ENCODE measurements at places on chromosomes 11 and 22.

DNA sequence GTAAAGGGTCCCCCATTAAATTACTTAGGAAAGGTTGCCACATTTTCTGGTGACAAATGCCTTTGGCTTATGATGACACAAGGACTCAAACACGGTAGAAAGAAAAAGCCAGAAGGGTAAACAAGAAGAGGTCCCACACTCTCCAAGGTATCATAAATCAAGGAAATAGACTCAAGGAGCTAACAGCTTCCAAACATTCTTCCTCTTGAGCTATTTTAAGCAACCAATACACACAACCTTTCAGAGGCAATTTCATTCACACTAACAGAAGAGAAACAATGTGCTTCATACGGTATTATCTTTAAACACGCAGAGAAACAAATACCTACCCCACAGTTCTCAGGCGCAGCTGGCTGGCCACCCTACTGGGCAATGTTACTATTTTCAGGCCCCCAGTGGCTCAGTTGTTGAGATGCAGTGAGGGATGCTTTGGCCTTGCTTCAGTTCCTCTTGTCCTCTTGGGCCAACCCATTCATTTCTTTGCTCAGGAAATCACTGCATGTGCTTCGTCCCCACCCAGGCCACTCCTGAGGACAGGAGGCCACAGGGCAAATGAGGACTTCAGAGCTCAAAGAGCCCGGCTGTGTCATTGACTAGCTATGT is 15.8 kb downstream of the ABTB2 start:
- DNase-seq = peak; percentile 32

- DNase-seq = no peak
Measured at GRCh38 chr11:73072935-73073481, 69.1 kb downstream of the FCHSD2 start.

GRCh38 chr11:34630544-34630943 is 9.7 kb downstream of the EHF start:
- no peak for DNase-seq

- DNase-seq = no peak
Measured at GRCh38 chr11:96073536-96073935, 149.6 kb upstream of the MTMR2 start.

DNA sequence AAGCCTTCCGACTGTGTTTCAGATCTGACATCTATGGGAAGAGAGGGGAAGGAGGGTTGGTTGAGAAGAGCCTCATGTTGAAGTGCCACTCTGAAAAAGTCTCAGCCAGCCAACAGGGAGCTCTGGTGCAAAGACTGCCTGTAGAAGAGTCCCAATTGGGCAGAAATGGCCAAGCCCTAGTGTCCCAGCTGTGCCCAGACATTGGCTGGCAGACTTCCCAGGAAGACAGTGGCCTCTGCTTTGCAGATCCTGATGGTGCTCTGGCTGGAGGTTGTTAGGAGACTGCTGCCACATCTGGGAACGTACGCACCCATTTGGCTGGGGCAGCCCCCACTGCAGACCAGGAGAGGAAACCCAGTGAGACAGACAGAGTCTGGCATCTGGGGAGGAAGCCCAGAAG is 3.2 kb upstream of the PLA2G3 start:
- no peak for DNase-seq

DNA sequence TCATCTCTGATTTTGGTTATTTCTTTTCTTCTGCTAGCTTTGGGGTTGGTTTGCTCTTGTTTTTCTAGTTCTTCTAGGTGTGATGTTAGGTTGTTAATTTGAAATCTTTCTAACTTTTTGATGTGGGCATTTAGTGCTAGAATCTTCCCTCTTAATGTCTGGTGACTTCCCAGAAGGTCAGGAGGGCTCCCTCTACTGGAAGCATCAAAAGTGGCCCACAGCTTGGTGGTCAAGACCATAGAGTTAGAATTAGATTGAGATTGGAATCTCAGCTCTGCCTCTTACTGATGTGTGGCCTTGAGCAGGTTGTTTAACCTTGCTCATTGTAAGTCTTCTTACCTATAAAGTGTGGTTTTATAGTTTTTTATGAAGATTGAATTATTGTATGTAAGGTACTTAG is 99.3 kb downstream of the FDX1 start:
- DNase-seq = no peak

DNA sequence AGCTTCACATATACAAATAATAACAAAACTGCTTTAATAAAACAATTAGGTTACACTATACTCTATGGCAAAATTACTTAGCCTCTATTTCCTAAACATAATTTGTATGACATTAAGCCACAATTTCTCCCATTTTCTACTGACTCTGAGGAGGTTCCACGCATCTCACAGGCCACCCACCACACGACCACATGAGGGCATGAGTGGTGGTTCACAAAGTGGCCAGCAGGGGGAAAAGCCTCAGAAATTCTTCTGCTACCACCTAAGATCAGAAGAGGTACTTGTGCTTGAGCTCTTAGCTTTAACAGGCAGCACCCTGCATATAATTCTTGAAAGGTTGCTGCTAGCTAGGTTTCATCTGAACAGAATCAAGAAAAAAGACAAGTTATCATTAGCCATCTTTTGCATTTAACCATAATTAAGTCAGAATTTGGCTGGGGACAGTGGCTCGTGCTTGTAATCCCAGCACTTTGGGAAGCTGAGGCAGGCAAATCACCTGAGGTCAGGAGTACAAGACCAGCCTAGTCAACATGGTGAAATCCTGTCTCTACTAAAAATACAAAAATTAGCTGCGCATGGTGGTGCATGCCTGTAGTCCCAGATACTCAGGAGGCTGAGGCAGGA is 7.7 kb downstream of the LPXN start:
- no peak for DNase-seq

GRCh38 chr11:36360318-36360717 is 64.2 kb downstream of the PRR5L start:
- no peak for DNase-seq

DNA sequence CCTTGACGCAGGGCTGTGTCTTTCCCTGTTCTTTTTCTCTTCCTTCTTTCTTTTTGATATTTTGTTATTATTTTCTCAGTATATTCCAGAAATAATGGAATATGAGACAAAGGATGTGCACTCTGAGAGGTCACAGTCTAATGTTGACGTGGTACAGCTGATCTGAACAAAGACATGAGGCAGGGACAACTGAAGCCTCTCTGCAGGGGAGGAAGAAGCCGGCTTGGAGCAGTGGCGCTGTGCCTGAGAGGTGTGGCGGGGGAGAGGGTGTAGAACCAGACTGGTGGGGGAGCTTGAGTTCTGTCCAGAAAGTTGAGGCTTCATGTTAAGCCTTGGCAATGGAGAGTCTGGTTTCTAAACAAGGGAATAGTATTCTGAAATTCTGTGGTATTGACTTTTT is 34.7 kb downstream of the ADAMTS15 start:
- DNase-seq = no peak

- DNase-seq = no peak
Measured at GRCh38 chr11:104134745-104135144, 29.2 kb downstream of the PDGFD start.

DNA sequence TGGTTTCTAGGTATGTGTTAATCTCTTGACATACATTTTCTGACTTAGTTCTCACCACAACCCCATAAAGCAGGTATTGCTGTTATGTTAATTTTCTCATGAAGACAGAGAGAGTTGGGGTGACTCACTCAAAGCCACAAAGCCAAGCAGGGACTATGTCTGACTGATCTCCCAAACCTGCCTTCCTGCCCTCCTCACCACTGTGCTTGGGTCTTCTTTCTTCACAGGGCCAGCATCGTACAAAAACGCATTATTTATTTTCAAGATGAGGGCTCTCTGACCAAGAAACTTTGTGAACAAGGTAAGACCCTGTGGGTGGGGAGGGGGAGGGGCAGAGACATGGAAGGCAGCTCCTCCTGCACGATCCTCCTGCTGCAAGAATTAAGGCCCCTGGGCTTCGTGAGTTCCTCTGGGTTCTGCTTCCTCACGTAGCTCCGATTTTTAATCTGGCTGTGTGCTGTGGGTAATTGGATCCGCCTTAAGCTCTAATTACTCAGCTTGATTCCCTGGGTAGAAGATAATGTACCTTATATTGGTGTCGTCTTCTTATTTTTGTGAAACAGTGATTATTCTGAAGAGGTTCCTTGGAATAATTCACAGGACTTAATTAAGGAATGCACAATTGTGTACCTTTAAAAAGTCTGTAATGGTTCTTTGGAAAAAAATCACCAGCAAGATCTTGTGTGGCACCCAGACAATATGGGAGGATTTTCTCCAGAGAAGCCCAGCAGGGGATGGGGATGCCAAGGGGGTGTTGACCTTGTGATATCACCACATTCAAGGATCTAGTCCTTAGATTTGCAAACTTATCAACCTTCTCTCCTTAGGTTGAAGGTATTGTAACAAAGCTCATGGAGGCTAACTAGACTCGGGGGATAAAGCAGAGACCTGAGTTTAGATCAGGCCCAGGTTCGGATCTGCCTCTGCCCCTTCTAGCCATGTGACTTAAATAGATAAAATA is 112.9 kb downstream of the SPON1 start:
- DNase-seq = no peak

DNA sequence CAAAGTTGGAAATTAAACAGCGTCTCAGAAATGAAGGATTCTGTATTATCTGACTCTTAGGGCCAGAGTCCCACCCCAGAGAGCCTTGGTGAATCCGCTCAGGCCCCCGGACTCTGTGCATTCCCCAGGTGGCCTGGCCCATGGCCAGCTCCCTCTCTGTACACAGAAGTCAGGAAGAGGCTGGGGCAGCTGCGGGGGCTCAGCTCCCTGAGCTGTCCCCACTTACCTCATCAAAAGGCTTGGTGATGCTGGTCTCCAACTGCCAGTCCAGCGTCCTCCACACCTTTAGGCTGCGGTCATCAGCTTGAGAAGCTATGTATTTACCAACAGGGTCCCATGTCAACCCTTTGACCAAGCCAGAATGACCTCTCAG is 35.0 kb downstream of the HIRA start:
- no peak for DNase-seq

DNA sequence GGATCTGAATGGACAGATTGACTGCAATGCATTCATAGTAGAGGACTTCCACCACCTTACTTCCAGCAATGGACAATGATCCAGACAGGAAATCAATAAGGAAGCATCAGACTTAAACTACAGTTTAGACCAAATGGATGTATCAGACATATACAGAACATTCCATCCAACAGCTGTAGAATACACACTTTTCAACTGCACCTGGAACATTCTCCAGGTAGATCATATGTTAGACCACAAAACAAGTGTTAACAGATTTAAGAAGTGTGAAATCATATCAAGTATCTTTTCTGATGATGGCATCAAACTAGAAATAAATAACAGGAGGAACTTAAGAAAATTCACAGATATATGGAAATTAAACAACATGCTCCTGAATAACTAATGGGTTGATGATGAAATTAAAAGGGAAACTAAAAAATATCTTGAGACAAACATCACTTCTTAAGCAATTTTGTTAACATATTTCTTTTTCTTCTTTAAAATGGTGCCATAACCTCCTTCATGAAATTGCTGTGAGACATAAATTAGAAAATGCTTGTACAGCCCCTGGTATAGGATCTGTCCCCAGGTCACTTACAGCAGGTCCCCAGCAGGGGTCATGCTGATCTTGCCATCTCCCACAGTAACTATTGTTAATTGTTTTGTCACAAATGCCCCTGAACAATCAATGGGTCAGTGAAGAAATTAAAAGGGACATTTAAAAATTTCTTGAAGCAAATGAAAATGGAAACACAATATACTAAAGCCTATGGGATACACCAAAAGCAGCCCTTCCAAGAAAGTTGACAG is 100.0 kb upstream of the OR4B1 start:
- DNase-seq = no peak

DNA sequence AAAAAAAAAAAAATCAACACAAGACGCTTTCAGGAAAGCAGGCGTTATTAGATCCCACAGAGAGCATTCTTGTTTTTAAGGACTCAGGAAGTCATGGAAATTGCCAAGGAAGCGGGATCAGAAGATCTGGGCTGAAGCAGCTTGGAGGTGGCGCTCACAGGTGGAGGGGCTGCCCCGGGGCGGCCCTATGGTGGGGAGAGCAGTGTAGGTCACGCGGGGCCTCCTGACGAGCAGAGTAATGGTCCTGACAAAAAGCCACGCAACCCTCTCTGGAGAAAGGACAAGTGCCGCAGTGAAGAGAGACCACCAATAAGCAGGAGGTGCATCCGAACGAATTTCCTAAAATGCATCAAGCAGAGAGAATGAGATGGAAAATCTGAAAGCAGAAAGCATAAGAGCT is 407.0 kb downstream of the BRD1 start:
- DNase-seq = no peak

DNA sequence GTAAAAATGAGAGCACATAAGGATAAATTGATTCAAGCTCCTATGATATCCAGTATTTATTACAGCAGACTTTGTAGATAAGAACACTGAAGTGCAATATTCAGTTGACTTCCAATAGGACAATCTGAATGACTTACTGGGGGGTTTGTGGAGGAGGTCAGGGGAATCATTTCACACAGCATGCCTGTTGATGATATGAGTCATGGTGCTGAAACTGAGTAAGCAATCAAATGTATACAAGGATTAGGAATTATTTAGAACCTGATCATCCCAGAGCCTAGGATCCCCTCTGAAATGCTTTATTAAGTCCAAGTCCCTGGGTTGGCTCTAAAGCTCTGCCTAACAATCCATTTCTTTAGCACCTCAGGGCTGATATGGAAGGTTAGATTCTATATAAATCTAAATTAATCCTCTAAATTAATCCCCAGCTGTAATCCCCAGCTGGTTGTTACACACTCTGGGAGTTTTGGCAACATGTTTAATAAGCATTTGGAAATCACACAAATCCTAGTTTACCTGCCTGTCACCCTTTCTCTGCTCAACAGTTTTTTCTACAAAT is 326.4 kb downstream of the GUCY1A2 start:
- DNase-seq = no peak

DNA sequence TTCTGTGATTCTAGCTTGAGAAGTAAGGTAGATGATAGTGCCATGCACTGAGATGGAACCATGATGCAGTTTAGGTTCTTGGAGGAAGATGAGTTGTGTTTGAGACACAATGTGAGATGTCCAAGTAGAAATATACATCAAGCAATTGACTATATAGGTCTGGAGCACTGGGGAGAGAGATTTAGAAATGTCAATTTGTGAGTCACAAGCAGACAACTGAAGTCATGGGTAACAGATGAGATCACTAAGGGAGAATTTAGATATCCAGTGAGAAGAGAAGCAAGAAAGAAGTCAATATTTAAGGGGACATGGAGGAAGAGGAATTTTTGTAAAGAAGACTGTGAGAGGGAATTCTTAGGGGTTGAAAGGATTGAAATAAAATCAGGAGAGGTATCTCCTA is 65.1 kb upstream of the RRAS2 start:
- no peak for DNase-seq

DNA sequence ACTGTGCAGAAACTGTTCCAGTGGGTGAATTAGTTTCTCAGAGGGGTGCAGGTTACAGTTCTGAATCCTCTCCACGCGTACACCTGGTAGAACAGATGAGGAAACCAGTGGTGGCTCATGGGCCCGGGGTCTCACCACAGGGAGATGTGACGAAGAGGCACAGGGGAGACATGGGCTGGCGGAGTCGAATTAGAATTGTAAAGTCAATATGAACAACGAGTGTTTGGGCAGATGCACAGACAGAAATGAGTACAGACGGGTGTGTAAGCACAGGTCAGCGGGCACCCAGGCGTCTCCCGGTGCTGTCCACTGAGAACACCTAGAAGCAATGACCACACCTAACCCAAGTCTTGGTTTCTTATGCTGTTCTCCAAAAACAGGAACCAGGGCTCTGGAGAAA is 41.8 kb downstream of the GNB1L start:
- no peak for DNase-seq

- no peak for DNase-seq
Measured at GRCh38 chr22:21571679-21572078, 4.2 kb downstream of the UBE2L3 start.

Measured in brain pericyte (primary cell).